ENCODE measurements at places on chromosomes 6 and 20. TPM values are rescaled to one million over a fixed set of nuclear protein-coding genes. Genes with fewer than 3 reads are reported as not detected.

Gene B3GAT2
- total RNA-seq = not detected

Gene KIF25
- total RNA-seq = not detected

Gene IMPG1
- not detected for total RNA-seq

Gene OOEP
- total RNA-seq = not detected

Gene PARD6B
- total RNA-seq = 0.23 TPM

Gene GFRAL
- total RNA-seq = not detected

Gene TSHZ2
- 15.3 TPM for total RNA-seq

Gene DLL1
- total RNA-seq = 1.8 TPM

Gene DZANK1
- total RNA-seq = 1.2 TPM

Gene SLC22A23
- total RNA-seq = 25.2 TPM

Gene NHLRC1
- total RNA-seq = 1.9 TPM

Gene RBM24
- 12.9 TPM for total RNA-seq

Gene ASXL1
- 26.8 TPM for total RNA-seq

Gene LTA
- not detected for total RNA-seq

Gene RXRB
- total RNA-seq = 22.0 TPM

Gene C6orf15
- total RNA-seq = not detected

Gene DPPA5
- not detected for total RNA-seq

Gene OXT
- total RNA-seq = not detected

Gene GGT7
- 11.9 TPM for total RNA-seq

Gene STX11
- 1.7 TPM for total RNA-seq

Gene CDH4
- total RNA-seq = 0.70 TPM

Gene HLA-DOB
- not detected for total RNA-seq

Gene NKX2-4
- under 0.01 TPM for total RNA-seq
